Lung microvascular endothelial cell (primary cell): ENCODE measurements at places on chromosomes 1 and 21. TPM values are rescaled to one million over a fixed set of nuclear protein-coding genes. Genes with fewer than 3 reads are reported as not detected.
A peak's percentile ranks its signal among the peaks of the same experiment; 100 is the strongest.

DNA sequence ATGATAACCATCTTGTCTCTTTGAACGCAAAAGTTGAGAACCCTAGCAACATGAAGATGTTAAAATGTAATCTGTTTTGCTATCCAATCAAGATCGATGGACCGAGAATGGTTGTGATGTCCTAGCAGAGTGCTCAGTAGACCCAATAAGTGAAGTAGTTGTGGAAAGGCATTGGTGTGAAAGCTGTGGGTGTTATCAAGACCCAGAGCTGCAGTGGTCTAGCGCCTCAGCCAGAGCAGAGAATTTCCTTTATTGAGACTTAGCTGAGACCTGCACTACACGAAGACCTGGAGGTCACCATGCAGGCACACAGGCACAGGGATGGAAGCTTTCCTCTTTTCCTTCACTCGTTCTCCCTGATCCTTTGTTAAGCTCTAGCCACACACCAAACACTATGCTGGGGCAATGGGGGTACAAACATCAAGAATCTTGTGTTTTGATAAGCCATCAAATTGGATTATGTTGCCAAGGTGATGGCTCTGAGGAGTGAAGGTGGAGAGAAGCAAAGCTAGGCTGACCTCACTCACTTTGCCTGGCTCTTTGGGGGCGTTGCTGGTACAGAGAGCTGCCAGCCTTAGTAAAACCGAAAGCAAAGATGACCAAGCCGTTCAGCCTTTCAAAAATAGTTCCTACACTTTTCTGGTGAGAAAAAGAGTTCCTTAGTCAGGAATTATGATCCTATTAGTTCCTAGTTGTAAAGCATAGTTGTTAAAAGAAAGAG is 24.1 kb downstream of the METTL13 start:
- DNase-seq: no peak

GRCh38 chr21:32994305-32994704 is 31.4 kb upstream of the OLIG2 start:
- DNase-seq: peak; percentile 56

DNA sequence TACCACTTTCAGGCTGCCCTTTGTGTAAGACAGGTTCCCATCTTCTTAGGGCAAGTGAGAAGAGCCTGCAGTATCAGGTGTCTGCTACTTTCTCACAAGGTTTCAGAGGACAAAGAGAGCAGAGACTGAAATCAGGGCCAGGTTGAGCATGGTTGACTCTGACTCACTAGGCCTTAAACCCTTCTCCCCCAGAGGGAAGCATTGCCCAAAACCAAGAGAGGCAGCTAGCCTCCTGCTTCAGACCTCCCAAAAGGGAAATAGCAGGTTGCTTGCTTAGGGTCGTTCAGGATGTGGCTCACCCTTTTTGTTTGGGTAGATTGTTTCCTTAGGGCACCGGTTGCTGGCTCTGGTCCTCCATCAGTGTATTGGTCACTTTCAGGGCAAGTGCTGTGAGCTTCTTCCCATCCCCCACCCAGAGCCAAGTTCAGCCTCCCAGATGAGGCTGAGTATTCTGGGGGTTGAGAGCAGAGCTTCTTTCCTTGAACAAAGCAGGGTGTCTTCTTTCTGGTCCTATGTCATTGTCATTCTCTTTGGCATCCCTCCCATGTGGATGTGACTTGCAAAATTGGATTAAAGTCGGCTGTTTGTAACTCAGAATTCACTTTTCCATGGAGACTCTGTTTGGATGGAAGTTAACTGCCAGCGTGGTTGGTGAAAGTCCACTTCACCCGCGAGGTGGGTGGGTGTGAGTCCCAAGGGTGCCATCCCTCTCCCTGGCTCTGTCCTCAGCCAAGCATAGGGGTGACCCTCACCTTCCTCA is 55.5 kb upstream of the GALNT2 start:
- DNase-seq: no peak

DNA sequence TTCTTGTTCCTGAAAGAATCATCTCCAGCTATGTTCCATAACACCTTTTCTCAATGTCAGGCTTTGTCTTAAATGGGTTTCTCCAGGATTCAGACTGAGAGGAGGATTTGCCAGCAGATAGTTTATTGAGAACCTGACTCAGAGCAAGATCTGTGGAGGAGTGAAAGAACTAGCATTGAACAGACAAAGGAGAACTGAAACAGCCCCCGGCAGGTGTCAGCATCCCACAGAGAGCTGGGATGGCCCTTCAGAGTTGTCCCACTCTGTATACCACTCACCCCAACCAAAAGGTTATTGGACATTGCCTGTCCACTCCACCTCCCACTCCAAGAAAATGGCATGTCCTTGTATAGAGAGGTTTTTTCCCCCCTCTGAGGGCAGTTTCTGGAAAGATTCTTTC is 270.7 kb downstream of the PAPPA2 start:
- no peak for DNase-seq

DNA sequence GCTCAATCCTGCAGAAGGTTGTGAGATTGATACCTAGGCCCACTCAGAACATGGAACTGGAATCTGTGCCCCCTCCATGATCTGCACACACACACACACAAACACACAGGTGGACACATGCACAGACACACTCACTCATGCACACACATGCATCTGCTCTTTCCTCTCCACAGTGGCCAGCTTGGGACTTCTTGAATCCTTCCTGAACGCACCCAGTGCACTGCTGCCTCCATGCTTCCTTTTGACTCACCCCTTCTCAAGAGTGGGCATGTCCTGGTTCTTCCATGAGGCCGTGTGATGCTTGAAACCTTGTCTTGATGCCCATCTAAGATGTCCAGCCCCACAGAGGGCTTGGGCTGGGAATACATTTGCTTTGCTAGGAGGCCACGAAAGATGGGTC is 25.4 kb upstream of the TENT5C start:
- DNase-seq: no peak

DNA sequence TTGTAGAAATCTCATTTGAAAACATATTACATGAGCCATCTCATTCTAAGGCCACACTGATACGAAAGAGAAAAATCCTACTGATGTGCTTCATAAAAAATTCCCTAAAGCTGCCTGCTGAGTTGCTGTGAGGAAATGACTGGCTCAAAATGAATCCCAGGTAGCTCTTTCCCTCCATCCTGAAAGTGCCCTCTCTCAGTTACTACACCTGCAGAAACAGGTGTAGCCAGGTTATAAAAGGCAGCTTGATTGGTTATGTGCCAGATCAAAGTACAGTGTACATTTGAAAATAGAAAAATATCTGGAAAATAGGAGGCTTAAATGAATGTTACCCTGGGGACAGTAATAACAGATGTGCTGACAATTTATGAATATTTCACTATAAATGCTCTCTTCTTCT is 833.4 kb upstream of the ADGRL4 start:
- no peak for DNase-seq

GRCh38 chr1:206826394-206826793 is 39.0 kb upstream of the IL20 start:
- DNase-seq: no peak

DNA sequence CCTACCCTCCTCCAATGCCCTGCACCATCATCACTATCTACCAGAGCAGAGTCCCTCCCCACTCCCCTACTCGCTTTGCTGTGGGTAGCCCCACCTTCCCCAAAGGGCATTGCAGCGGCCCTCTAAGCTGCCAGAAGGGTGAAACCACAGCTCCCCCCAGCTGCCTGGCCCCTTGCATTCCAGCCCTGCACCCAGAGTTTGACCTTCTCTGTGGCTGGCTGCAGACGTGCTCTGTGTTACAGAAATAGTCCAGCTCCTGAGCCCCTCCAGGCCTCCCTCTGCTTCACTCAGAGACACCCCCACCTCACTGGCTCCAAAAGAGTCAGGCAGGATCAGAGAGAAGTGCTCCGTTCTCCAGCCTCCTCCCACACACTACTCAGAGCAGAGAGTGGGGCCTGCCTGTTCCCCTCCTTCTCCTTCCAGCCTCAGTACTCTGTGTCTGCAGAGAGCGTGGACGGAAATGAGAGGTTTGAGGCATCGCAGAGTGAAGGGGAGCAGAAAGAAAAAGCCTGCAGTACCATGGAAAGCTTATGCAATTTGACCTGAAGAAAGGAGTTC is 63.2 kb downstream of the PLEKHA6 start:
- no peak for DNase-seq

DNA sequence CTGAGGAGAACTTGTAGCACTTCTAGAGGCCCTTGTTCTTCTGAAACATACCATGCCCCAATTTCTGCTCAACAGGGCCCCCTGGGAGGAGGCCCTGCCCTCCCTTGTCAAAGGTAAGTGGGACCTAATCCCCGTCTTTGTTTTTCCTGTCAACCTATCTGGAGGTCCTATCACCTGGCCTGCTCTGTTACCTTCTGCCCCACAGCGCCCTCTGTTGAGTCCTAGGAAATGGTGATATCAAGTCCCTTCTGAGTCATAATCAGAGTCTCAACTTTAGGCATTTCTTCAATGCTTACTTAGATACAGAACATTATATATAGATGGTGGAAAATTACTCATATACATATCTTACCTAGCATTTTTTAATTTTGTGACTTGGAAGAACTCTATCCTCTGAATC is 28.2 kb upstream of the FCRL4 start:
- DNase-seq: no peak

GRCh38 chr1:70195342-70195741 is 10.0 kb downstream of the LRRC40 start:
- no peak for DNase-seq

DNA sequence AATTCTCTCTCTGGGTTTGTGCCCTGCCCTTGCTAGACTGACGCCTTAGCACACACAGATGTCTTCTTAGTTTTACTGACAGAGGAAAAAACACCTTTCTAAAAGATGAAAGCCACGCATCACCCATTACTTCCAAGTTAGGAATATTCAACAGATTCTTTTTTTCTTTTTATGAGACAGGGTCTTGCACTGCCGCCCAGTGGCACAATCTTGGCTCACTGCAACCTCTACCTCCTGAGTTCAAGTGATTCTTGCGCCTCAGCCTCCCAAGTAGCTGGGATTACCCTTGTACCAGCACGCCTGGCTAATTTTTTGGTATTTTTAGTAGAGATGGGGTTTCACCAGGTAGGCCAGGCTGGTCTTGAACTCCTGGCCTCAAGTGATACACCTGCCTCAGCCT is 169.2 kb downstream of the APP start:
- no peak for DNase-seq

GRCh38 chr1:98981917-98982513 is 22.6 kb downstream of the PLPPR5 start:
- no peak for DNase-seq

DNA sequence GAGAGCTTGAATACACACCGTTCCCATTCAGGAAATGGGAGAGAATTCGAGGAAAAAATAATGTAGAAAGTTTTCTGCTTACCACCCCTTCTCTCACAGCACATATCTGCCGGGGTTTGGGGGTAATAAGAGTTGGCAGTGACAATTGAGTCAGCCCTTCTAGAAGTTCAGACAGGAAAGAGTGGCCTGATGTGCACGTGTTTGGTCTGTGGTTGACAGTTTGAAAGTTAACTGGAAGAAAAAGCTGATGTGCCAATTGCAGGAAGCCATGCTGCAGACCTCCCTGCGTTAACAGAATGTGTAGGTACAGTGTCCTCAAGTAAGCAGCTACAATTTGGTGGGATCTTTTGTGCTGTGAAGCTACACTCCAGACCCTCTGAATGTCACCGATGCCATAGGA is 50.9 kb downstream of the DHX9 start:
- peak; percentile 20 for DNase-seq

- DNase-seq: peak; percentile 29
Measured at GRCh38 chr1:46487818-46488218, 1.8 kb upstream of the DMBX1 start.

DNA sequence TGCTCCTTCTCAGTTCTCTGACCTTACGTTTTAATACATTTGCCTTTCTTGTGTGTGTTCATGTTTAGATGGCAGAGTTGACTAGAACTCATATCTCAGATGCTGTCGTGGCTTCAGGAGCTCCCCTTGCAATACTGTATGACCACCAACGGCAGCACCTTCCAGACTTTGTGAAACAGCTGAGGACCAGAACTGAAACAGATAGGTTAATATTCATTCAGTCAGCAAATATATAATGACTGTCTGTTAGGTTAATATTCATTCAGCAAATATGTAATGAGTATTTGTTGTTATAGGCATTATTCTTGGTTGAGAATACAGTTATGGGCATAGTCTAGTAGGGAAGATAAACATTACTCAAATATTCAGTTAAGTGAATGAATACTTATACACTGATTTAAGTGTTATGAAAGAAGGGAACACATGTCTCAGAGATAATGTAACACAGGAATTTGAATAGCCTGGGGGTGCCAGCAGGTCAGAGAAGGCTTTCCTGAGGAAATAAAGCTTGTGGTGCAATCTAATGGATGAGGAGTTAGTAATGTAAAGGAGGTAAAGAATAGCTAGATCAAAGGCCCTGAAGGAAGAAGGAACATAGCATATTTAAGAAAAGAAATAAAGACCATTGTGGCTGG is 88.5 kb downstream of the CEP350 start:
- no peak for DNase-seq

- DNase-seq: no peak
Measured at GRCh38 chr1:225435487-225435886, 7.6 kb upstream of the LBR start.

DNA sequence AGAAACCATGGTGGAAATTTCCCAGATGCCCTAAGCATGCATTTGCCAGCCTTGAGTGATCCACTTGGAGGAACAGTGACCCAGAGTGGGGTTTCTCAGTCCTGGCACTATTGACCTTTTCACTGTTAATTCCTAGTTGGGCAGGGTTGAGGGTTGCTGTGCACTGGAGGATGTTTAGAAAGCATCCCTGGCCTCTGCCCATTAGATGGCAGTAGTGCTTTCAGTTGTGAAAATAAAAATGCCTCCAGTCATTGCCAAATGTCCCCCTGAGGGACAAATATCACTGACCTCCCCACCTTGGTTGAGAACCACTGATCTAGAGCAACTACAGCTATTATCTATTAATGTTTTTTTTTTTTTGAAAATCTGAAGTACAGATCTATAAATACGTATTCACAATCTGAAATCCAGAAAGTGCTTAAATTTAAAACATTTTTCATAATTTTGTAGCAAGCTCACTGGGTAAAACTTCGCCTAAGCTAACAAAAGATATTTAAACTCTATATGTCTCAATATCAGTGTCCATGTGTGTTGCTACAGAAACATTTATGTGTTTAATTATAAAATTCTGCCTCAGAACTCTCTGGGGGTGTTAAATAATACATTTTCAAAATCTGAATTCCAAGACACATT is 27.3 kb downstream of the F3 start:
- DNase-seq: peak; percentile 37

GRCh38 chr1:92094090-92094489 is 13.9 kb downstream of the BTBD8 start:
- no peak for DNase-seq

The AQP10 gene
- under 0.01 TPM in 1 of 2 replicates, not detected in the other for total RNA-seq

The GNAT2 gene
- under 0.01 and 0.22 TPM in 2 replicates for total RNA-seq

The PGBD5 gene
- 0.22 and 0.60 TPM in 2 replicates for total RNA-seq

The MROH9 gene
- total RNA-seq: not detected in 2 replicates

The LIPI gene
- total RNA-seq: not detected in 2 replicates

The FCRLB gene
- total RNA-seq: 0.20 and 0.44 TPM in 2 replicates

The HUNK gene
- total RNA-seq: under 0.01 TPM in 2 replicates
